ENCODE measurements at places on chromosomes 12 and 14.

GRCh38 chr12:121713793-121714192 lies 1.2 kb downstream of the TMEM120B start:
- DNase-seq: no peak

DNA sequence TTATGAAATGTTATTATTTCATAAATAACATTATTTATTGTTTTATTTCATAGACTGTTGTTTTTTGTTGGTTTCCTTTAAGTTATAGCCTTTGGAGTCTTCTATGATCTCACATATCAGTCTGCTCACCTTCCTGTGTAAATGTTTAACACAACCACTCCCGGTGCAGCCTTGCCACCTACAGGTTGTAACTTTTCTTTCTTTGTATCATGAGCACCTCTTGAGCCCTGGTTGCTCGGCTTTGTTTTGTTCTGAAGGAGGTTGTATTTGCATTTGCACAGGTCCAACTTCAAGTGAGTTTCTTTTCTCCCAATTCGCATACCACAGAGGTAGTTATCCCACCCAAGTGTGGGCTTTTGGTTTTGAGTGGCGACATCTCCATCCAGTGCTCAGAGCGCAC lies 121.4 kb downstream of the SLC15A4 start:
- DNase-seq: no peak

GRCh38 chr14:67566908-67567307 lies 33.2 kb downstream of the PIGH start:
- no peak for DNase-seq

DNA sequence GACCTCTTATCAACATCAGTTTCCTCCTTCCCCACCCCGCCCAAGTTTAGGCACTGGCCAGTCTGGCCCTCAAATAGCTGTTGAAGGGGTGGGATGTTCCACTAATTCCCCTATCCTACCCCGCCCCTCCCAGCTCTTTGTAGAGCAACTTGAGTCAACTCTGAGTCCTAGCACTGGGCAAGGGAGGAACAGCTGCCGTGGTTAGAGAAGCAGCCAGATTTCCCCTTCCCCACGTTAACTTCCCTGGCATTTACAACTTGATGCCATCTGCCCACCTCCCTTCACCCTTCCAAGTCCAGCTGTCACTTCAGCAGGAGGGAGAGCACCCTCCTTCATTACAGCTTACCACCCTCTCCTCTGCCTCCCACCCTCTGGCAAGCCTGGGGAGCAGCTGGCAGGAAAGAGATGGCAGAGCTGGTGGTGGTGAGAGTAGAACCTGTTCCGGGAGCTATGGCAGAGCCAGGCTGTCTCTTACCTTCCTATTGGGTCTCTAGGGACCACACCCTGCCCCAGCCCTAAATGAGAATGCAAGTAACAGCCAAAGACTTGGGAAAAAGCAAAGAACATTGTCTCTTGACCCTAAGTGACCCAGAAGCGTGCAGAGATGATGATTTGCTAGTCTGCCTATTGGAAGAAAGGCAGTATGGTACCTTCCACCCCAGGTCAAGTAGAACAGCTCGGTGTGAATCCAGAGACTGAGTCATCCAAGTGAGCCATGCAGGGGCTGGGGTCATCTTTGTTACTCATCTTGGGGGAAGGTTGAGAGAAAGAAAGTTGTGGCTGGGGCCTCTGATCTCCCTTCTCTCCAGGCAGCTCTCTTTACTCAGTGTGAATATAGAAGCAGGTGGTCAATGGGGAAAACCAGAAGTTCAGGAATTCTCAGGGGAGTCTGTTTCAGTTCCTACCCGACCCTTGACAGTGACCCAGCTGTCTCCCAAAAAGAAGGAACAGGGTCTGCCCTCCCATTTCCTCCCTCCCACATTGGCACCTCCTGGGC lies 1.5 kb downstream of the BLOC1S1 start:
- DNase-seq: no peak

DNA sequence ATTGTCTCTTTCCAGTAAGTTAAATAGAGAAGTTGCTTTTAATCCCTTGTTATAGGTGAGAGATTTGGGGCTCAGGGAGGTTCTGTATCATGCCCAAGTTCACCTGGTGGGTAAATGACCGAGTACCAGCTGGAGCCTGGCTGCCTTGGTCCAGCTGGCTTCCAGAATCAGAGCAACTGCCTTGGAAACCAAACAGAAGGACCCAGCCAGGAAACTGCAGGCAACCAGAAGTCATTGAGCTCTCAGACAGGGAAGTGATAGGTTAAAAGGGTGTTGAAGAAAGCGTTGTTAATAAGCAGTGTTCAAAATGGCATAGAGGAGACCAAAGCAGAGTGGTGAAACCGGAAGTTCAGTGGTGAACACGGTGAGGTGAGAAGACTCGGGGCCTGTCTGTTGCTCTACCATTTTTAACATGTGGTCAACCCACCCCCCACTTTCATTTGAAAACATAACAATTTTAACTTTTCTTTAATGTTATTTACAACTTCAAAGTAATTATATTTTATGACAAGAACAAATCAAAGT lies 54.9 kb downstream of the PLEKHG7 start:
- no peak for DNase-seq

DNA sequence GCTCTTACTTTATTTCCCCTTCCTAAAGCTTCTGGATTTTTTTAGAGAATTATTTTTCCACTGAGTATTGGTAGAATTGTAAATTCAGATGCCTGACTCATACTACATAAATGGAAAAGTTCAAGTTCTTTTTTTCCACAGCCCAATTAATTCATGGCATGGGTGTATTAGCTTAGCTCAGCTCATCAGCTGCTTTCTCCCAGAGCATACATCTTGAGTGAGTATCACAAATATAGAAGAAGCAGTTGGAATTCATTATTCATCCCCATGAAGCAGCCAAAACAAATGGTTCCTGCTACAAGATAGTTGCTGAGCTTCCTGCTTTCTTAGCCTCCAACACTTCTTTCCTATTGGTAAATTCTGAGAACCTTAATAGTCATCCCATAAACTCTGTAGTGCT lies 105.1 kb downstream of the C12orf50 start:
- DNase-seq: no peak
